ENCODE measurements at places on chromosomes 11 and 22.

DNA sequence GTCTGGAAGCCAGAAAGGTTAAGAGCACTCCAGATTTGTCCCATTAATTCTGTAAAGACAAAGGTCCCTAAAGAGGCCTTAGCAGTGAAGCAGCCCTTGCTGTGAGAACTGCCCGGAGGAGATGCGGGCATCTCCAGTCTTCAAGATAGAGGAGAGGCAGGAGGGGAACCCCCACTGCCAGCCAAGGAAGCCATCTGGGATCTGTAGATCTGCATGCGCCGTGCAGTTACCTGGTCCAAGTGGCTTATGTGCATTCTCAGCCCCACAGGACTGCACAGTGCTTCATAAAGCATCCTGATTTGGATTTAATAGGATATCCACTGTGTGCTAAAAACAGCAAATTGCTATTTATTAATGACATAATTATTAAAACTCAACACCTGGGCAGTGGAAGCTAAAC, 834.6 kb downstream of the NTM start:
- no peak for DNase-seq

GRCh38 chr22:19041704-19042074, 80.5 kb downstream of the DGCR2 start:
- no peak for DNase-seq

DNA sequence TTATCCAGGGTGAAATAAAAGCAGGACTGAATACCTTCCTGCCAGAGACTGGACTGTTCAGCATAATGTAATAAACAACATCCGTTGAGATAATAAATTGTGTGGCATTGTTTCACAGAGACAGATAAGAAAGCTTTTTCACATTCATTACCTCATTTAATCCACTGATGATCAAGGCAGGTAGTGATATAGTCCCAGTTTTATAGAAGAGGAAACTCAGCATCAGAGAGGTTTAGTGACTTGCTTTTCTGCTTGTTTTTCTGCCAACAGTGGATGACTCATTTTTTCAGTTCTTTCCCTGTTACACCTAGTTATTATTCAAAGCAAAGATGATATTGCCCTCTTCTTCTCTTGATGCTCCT, 4.0 kb downstream of the MYO18B start:
- DNase-seq, result no peak

- DNase-seq, result no peak
Observed at GRCh38 chr22:25698978-25699377, 43.0 kb upstream of the MYO18B start.

DNA sequence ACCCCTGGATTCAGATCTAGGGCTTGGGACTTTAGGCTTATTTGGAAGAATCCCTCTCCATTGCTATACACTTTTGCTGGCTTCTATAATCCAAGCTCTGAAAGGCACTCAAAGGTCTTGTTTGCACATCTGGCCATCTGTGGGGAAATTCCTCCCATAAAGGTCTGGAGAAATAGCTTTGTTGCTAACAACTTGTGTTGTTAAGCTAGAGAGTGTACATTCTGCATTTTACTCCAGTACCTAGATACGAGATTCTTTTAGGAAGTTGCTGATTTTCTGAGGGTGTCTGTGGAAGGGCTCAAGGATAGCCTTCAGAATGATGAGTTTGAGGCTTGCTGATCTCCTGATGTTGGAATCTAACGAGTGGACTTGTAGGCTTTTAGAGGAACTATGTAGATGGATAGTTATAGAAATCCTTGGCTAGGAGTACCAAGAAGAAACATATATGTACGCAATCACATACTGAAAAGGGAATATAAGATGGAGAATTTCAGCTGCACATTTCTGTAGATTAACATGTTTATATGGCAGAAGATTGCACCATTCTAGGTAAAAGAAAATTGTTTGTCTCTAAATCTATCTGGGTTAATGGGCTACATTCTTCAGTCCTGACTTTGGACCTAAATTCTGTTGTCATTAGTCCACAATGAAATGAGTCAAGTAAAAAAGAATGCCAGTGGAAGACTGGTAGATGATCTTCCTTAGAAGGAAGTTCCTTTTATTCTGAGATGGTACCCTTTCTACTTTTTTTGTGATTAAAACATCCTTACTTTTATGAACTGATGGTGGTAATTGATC, 51.0 kb downstream of the UBASH3B start:
- DNase-seq, result no peak

DNA sequence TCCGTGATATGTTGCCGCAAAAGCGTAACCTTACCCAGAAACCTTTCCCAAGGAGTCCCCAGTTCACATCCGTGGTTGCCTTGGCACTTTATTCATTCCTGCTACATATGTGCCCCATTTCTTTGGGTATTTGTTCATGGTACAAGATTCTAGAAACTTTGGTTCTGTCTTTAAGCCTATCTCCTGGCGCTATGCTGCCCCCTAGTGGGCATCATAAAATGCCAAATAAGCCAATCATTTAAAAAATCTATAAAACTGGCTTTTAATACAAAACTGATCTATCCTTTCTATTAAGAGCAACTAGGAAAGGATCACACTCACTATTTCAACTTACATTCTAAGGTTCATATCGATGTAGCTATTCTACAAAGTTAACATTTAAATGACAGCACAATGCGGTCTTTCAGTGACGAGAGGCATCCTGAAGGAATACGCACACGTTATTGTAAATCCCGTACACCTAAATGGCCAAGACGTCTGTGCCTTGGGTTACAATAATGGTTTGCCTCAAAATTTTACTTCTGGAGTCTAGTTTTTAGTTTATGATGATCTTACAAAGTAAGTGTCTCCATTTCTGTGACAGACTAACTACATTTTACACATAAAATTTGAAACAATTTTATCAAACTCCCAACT, 16.2 kb downstream of the PIWIL3 start:
- peak; percentile 30 for DNase-seq

GRCh38 chr11:61735391-61735790, 17.0 kb upstream of the MYRF start:
- no peak for DNase-seq

- DNase-seq, result no peak
Observed at GRCh38 chr11:66419825-66420224, 1.0 kb upstream of the NPAS4 start.

GRCh38 chr22:42873356-42873755, 16.3 kb upstream of the ARFGAP3 start:
- no peak for DNase-seq

DNA sequence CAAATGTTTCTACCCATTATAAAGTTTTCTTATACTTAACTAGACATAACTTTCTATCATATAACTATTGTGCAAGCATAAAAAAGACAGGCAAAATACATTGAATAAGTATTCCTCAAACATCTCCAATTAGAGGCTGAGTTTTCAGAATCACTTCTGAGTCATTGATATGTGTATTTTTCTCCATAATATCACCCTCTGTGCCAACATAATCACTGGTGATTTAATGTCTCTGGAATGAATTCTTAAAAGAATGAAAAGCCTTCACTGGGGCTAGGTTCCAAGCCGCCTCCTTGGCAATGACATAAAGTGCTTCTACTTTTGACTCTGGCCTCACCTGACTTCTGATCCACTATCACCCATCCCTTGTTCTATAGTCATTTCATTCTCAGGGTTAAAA, 197.0 kb upstream of the E2F8 start:
- no peak for DNase-seq

GRCh38 chr11:66861774-66862558, 5.1 kb downstream of the LRFN4 start:
- no peak for DNase-seq

DNA sequence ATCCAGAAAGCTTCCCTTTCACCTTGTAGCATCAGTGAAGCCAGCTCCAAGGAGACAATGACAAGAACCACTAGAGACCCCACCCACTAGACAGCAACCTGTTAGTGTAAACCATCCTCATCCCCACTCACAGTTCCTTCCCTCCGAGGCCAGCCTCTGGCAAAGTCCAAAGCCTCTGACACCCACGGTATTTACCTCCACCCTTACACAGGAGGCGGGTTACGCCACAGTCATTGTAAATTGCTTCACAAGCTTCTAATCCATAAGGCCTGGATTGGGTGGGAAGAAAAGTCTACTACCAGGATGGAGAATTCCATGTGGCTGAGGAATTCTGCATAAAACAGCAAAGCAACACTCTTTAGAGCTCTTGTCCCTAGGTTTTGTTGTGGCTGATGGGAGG, 287.4 kb downstream of the BUD13 start:
- no peak for DNase-seq

GRCh38 chr22:33329398-33329797, 271.2 kb upstream of the SYN3 start:
- DNase-seq, result no peak

DNA sequence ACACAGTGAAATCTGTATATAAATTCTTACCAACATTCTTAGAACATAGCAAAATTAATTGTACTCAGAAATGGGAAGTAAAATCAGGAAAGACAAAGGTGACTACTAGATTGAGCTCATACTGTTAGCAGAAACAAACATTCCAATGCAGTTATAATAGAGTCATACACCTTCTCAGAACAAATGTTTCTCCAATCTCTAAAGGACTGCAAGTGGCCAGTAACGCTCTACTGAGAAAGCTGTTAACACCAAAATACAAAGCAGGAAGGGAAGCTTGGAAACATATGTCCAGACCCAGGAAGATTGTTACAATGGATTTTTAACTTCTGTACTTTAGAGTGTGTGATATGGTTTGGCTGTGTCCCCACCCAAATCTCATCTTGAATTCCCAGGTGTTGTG, 341.5 kb downstream of the LARGE1 start:
- DNase-seq, result no peak

DNA sequence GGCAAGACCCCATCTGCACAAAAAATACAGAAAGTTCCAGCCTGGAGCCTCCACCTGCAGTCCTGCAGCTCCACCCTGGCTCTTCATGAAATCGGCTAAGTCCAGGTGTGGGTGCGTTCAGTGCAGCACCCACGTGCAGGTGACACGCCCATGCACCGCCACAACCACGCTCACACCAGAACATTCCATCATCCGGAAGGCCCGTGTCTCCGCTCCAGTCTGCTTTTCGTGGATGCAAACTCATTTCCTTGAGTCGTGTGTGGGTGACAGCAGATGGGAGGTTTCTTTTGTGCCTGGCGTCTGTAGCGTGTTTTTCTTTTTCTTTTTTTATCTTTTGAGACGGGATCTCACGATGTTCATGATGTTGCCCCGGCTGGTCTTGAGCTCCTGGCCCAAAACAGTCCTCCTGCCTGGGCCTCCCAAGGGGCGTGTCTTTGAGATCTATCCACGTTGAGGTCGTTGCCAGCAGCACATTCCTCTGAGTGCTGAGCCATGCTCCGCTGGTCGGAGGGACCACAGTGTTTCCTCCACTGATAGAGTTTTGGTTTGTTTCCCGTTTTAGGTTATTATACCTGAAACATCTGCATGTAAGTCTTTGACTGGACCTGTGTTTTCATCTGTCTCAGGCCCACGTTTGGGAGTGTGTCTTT, 7.2 kb downstream of the PTDSS2 start:
- DNase-seq, result no peak

GRCh38 chr11:134901542-134901941, 489.5 kb upstream of the B3GAT1 start:
- no peak for DNase-seq

DNA sequence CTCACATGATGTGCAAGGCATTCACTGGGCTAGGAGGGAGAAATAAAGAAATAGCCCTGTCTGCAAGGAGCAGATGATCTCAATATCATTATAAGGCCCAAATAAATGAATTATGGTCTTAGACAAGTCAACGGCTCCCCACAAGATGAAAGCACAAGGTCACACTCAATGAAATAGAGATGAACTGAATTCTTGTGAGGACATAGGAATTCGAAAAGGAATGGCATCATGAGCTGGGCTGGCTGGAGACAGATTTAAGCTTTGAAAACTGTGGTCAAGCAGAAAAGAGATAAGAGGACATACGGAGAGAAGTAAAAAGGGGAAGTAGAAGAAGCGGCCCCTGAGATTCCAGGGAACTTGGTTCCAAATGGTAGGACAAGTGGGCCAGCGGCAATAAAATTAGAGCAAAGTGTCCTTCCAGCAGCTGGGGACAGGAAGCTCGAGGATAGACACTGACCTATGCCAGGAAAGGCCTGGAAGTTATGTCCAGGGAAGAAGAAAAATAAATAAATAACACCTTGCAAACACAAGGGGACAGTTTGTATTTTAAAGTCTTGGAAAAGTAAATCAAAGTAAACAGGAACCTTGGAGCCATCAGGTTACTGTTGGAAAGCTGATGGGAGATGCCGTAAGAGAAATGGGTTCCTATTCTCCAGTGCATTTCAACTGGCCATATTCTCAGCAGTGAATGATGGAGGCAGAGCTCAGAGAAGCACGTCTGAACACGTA, 37.8 kb downstream of the GALNT18 start:
- no peak for DNase-seq

DNA sequence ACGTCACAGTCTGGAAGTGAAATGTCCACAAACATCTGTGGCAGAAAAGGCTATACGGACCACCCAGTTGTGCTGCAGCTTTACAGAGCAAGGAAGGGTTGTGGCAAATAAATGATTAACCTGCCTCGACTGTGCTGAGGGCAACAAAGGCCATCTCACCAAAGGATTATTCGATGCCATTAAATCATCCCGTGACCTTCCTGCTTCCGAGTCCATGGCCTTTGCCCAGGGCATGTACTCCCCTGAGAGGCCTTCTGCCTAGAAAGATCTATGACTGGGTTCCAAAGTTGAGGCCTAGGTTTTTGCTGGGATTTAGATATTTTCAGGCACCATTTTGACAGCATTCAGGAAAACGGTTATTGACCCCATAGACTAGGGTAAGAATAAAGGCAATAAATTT, 9.2 kb downstream of the CDPF1 start:
- no peak for DNase-seq

All from stimulated activated naive CD4-positive, alpha-beta T cell (primary cell).